ENCODE measurements at places on chromosomes 1 and 21.

- no peak for DNase-seq
Measured at GRCh38 chr1:19840228-19840627, 25.1 kb upstream of the RNF186 start.

GRCh38 chr1:44829506-44830384 is 13.3 kb downstream of the PTCH2 start:
- no peak for DNase-seq

GRCh38 chr1:150161747-150162581 is 12.2 kb downstream of the PLEKHO1 start:
- DNase-seq: no peak

GRCh38 chr1:223405507-223405906 is 12.3 kb downstream of the CCDC185 start:
- no peak for DNase-seq

GRCh38 chr1:96187020-96187419 is 534.6 kb upstream of the PTBP2 start:
- no peak for DNase-seq

- no peak for DNase-seq
Measured at GRCh38 chr1:114695430-114696058, at the start of gene AMPD1. AMPD1 (minus strand) TSS chr1:114695546; CDS start chr1:114695471, 75 bp downstream.

- no peak for DNase-seq
Measured at GRCh38 chr1:43659212-43660166, 9.5 kb downstream of the KDM4A start.

- DNase-seq: no peak
Measured at GRCh38 chr1:225477296-225477911, 49.6 kb upstream of the LBR start.

DNA sequence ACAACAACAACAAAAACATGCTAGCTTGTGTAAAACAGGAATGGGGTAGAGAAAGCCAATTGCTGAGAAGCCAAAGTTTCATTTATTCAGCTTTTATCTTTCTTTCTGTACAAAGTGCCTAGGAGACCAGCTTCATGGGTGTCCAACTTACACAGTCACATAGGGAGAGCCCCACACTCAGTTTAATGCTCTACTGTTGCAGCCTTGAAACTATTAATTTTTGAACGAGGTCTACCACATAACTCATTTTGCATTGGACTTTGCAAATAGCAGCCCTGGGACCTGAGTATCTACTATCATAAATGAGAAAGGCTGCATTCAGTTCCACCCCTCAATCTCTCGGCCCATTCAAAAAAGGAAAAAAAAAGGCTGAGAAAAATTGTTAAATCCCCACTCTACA is 98.8 kb downstream of the ZNF644 start:
- no peak for DNase-seq

- DNase-seq: no peak
Measured at GRCh38 chr21:36454093-36454531, 25.8 kb downstream of the CLDN14 start.

All from mucosa of gallbladder (tissue), 1 donor.